ENCODE measurements at places on chromosomes 5 and 9. TPM values are rescaled to one million over a fixed set of nuclear protein-coding genes. Genes with fewer than 3 reads are reported as not detected.
A peak's percentile ranks its signal among the peaks of the same experiment; 100 is the strongest.

GRCh38 chr5:179257176-179257682, 88.0 kb downstream of the ADAMTS2 start:
- DNase-seq: no peak
- H3K36me3 ChIP-seq: no peaks in the 10 kb centered on the region
- H3K27me3 ChIP-seq: no peaks in the 10 kb centered on the region
- H3K4me1 ChIP-seq: peaks cover 7% of the 10 kb centered on the region

DNA sequence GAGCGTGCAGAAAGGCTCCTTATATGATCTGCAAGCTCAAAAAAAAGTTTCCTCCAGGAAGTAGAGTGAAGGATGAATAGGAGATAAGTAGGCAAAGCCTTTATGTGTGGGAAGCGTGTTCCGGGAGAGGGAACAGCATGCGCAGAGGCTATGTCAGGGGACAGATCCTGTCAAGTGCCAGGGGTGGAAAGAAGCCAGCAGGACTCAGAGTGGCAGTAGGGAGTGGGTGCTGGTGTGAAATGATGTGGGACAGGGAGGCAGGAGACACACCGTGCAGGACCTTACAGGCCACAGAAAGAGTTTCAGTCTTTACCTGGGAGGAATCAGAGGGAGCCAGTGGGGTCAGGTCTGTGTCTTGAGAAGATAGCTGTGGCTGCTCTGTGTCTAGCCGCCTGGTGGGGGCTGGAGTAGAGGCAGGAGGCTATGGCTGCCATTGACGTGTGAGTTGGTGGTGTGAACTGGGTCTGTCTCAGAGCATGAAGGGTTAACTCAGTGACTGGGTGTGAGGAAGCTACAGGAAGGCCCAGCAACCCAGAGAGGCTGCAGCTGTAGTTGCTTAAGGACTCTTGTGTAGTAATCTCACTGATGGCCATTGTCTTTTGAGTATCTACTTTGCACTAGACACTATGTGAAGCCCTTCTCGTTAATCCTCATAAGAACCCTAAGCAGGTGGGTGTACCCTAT, 71.3 kb downstream of the PPARGC1B start:
- peaks cover 53% of the 10 kb centered on the region for H3K4me1 ChIP-seq
- no peak for DNase-seq
- H3K27ac ChIP-seq: no peak overlapping the region
- no peak overlapping the region for H3K4me3 ChIP-seq
- H3K27me3 ChIP-seq: no peaks in the 10 kb centered on the region

DNA sequence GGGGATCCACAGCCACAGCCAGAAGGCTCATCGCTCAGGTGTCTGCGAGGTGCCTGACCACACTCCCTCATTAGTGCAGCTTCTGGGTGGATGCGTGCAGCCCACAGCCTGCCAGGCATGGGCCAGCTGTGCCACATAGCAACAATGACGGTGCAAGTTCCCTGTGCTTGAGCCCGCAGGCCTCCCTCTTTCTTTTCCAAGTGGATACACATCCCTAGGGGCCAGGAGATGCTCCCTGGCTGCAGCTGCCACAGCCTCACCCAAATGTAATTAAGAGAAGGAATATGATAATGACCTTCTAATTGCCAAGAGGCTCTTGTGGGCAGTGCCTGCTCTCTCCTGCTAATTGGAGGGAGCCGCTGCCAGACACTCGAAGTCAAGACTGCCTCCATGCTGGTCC, 116.0 kb upstream of the PPP1R26 start:
- no peak overlapping the region for H3K27ac ChIP-seq
- no peaks in the 10 kb centered on the region for H3K4me1 ChIP-seq
- H3K27me3 ChIP-seq: peaks cover 10% of the 10 kb centered on the region
- no peak overlapping the region for H3K4me3 ChIP-seq

DNA sequence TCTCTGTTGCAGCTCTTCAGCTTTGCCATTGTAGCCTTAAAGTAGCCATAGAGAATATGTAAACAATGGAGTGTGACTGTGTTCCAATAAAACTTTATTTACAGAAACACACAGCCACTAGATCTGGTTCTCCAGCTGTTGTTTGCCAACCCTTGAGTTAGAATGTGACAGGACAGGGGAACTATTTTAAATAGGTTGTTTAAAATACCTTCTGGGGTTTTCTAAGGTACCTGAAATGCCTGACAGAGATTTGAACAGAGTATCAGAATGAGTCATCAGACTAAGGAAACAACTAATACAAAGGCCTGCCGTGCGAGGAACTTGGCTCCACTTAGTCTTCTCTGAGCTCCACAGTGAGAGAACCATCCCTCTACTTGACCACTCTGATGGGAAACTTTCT, 85.4 kb downstream of the HSD17B4 start:
- no peaks in the 10 kb centered on the region for H3K27me3 ChIP-seq
- peak; percentile 70 for DNase-seq
- H3K4me1 ChIP-seq: peaks cover 10% of the 10 kb centered on the region
- H3K4me3 ChIP-seq: no peak overlapping the region
- H3K36me3 ChIP-seq: peaks cover 46% of the 10 kb centered on the region

- no peaks in the 10 kb centered on the region for H3K27me3 ChIP-seq
- H3K4me1 ChIP-seq: peaks cover 19% of the 10 kb centered on the region
- H3K4me3 ChIP-seq: no peak overlapping the region
- H3K27ac ChIP-seq: no peak overlapping the region
- no peaks in the 10 kb centered on the region for H3K36me3 ChIP-seq
- DNase-seq: peak; percentile 58
These were observed 1046.9 kb upstream of the WWC1 start for GRCh38 chr5:167244583-167244982.

DNA sequence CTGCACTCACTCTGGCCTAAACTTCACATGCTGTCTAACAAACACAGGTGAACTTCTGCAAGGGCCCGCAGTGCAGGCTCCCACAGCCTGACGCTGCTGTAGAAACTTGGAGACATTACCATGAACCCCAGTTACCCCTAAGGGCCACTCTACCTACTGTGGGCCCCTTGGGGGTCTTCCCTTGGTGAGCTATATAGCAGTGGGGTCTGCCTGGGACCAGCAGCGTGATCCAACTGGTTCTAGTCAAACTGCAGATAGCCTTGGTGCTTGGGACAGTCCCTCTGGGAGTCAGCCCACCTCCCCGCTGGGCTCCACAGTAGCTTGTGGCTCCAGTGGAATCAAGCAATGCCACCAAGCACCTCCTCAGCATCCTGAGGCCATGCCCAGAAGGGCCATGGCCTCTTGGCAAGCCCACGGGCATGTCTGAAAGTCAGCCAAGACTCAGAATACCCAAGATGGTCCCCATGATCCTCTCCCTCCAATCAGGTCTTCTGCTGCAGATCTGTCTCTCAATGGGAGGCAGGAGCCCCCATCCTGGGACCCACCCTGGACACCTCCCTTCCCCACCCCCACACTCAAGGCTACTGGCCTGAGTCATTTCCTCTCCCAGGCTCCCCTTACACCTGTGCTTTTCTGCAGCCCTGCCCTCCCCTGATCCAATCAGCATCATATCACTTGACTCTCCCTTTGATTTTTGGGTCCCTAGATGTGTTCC, 230.0 kb upstream of the IRX1 start:
- DNase-seq: no peak
- H3K36me3 ChIP-seq: peaks cover 6% of the 10 kb centered on the region
- no peak overlapping the region for H3K4me3 ChIP-seq
- no peak overlapping the region for H3K27ac ChIP-seq
- H3K27me3 ChIP-seq: no peaks in the 10 kb centered on the region
- H3K4me1 ChIP-seq: no peaks in the 10 kb centered on the region

DNA sequence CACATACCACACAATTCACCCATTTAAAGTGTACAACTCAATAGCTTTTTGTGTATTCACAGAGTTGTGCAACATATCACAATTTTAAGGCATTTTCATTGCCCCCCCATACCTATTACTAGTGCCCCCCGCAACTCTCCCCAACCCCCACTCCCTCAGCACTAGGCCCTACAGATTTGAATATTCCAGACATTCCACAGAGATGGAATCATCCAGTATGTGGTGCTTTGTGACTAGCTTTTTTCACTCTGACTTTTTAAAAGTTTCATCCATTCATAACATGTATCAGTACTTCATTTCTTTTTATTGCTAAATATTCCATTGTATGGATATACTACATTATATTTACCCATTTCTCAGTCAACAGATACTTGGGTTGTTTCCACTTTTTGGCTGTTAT, 102.9 kb upstream of the LRRTM2 start:
- DNase-seq: no peak
- peaks cover 15% of the 10 kb centered on the region for H3K36me3 ChIP-seq
- H3K4me3 ChIP-seq: no peak overlapping the region
- H3K27me3 ChIP-seq: no peaks in the 10 kb centered on the region
- H3K4me1 ChIP-seq: peaks cover 6% of the 10 kb centered on the region

- no peak overlapping the region for H3K27ac ChIP-seq
- H3K27me3 ChIP-seq: no peaks in the 10 kb centered on the region
- no peaks in the 10 kb centered on the region for H3K36me3 ChIP-seq
- DNase-seq: no peak
- no peaks in the 10 kb centered on the region for H3K4me1 ChIP-seq
These were observed 26.6 kb downstream of the MPDZ start for GRCh38 chr9:13252852-13253251.

DNA sequence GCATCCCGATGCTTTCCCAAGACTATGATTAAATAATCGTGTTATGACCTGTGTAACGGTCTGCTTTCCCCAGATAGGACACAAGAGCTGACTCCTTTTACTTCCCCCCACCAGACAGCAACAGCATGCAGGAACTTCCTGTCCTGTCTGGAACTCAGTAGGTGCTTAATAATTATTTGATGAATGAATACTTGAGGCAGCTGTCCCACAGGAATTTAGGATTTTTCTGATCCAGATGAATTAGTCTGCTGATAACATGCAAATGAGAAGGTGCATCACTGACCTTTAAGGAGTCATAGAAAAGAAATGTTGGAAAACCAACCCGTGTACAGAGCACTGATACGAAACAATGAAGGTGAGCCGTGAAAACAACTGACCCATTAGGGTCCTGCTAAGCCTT, 12.2 kb downstream of the RNF130 start:
- H3K4me3 ChIP-seq: no peak overlapping the region
- DNase-seq: no peak
- no peaks in the 10 kb centered on the region for H3K27me3 ChIP-seq
- no peaks in the 10 kb centered on the region for H3K36me3 ChIP-seq
- H3K27ac ChIP-seq: no peak overlapping the region

GRCh38 chr9:134434894-134435506, 108.7 kb downstream of the RXRA start:
- peak overlapping the region; percentile 65 for H3K27ac ChIP-seq
- H3K4me1 ChIP-seq: peaks cover 30% of the 10 kb centered on the region
- H3K27me3 ChIP-seq: no peaks in the 10 kb centered on the region
- H3K4me3 ChIP-seq: peak overlapping the region; percentile 33
- H3K36me3 ChIP-seq: peaks cover 76% of the 10 kb centered on the region
- DNase-seq: peak; percentile 97

GRCh38 chr9:129610473-129611306, 10.2 kb downstream of the C9orf50 start:
- H3K4me3 ChIP-seq: peak overlapping the region; percentile 75
- no peaks in the 10 kb centered on the region for H3K27me3 ChIP-seq
- H3K4me1 ChIP-seq: peaks cover 13% of the 10 kb centered on the region

DNA sequence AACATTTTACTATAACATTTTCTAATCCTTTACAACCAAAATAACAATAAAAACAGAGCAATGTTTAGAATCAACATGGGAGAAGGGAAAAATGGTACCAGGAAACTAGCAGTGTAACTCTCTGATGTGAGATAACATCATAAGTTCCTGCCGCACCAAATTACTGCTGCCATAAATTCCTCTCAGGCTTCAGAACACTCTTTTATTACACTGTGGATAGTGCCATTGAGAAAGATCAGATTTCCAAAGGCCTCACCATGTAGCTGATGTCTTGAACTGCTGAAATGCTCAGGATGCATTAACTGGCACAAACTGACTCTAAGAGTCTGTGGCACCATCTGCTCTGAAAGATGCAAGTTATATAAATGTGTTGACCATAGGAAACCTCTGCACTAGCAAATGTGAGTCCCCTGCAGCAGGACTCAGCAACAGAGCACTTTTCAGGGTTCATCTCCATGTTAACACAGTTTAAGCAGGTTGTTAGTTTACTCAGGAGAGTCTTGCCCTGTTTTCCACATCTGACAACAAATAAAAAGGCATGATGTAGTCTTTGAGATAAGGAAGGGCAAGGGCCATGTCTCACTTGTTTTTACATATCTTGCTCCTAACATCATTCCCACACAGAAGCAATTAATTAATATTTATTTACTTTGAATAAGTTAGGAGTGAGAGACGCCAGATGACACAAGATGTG, 218.1 kb downstream of the CETN3 start:
- H3K4me1 ChIP-seq: no peaks in the 10 kb centered on the region
- no peak for DNase-seq
- no peak overlapping the region for H3K4me3 ChIP-seq
- H3K27me3 ChIP-seq: no peaks in the 10 kb centered on the region
- no peak overlapping the region for H3K27ac ChIP-seq

DNA sequence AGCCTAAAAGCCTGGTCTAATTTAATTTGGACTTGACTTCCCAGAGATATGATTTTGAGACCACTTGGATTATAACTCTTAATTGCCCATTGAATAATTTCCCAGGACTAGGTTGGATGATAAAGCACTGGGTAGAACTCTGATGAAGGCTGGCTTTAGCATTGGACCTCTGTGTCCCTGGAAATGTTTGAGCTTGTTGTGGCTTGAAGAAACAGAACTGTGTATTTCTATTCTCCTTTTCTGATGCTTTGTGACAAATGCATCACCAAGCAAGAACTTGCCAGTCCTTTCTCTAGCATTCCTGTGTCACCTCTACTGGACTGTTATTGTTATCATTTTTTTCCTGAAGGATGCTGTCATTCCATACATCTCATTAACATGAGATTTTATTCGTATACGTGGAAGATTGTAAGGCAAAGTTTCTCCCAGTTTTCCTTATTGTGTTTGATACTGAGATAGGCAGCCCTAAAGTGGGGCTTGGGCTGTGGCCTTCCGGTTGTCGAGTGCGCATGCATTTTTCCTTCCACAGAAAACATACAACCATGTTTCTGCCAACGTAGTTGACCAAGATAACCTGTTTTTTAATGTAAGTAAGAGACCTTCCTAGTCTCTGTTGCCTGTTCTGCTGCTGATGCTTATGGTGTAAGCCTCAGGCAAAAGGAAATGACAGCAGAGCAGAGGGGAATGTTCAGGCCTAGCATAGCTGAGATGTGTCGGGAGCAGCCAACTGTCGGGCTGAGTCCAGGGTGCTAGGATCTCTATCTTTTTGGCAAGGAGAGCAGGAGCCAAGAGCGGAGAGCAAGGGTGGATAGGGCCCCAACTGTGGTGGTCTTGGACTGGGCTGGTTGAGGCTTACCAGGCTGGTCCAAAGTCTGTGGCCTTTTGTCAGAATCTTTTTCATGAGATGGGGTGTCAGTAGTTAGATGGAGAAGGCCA, 2.3 kb downstream of the NTRK2 start:
- DNase-seq: no peak
- H3K36me3 ChIP-seq: no peaks in the 10 kb centered on the region
- H3K4me3 ChIP-seq: no peak overlapping the region
- H3K27ac ChIP-seq: no peak overlapping the region

- H3K27ac ChIP-seq: no peak within 1 kb of the TSS
- H3K4me3 ChIP-seq: no peak within 1 kb of the TSS
- no peak for DNase-seq
- no peaks in the 10 kb centered on the region for H3K4me1 ChIP-seq
These were observed at the start of gene DMRT3 for GRCh38 chr9:976258-976942. Gene DMRT3 (plus strand): TSS chr9:976655. CDS start chr9:977002, 347 bp downstream.

The PCDHGB4 gene
- 0.79 TPM for total RNA-seq

The TMC1 gene
- not detected for total RNA-seq

The OR13F1 gene
- not detected for total RNA-seq

The SPACA9 gene
- total RNA-seq: 4.4 TPM

The NDOR1 gene
- 18.0 TPM for total RNA-seq

The SPATA31E1 gene
- not detected for total RNA-seq

The PAXX gene
- total RNA-seq: 43.6 TPM

The ADGRD2 gene
- total RNA-seq: not detected

The CLIC3 gene
- total RNA-seq: 1.2 TPM

The CLINT1 gene
- total RNA-seq: 176 TPM
